ENCODE measurements at places on chromosomes 6 and 20. TPM values are rescaled to one million over a fixed set of nuclear protein-coding genes. Genes with fewer than 3 reads are reported as not detected.

MCCD1 gene
- polyA plus RNA-seq: not detected

DNA sequence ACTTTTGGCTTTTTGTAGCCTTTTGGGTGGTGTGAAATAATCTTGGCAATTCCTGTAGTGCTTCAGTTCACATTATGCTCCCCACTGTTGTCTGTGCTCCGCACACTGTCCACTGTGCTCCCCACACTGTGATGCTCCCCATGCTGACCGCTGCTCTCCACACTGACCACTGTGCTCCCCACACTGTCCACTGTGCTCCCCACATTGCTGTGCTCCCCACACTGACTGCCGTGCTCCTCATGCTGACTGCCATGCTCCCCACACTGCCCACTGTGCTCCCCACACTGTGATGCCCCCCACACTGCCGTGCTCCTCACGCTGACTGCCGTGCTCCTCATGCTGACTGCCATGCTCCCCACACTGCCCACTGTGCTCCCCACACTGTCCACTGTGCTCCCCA, 118.9 kb downstream of the PACRG start:
- no peak for DNase-seq

DNA sequence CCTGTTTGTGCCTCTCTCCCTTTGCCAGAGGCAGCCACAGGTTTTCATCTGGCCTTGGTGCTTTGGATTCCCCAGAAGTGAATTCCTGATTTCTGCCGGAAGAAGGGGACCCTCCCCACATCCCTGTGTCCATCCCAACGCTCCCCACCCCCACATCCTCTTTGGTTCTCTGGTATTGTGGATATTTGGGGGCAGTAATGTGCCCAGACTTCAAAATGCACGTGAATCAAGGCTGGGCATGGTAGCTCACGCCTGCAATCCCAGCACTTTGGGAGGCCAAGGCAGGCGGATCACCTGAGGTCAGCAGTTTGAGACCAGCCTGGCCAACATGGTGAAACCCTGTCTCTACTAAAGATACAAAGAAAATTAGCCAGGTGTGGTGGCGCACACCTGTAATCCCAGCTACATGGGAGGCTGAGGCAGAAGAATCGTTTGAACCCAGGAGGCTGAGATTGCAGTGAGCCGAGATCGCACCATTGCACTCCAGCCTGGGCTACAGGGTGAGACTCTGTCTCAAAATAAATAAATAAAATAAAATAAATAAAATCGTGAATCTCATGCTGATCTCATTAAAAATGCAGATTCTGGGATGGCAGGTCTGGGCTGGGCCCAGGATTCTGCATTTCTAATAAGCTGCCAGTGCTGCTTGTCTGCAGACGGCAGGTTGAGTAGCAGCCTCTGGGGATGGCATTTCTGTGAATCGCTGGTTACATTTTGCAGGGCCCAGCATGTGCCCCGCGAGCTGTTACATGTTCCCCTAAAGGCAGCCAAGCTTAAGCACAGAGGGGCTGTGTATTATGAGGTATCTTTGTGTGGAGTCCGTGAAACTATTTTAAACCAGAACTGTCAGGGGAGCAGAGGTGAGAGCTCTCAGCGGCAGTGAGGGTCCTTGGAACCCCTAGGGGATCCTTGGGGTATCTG, 49.0 kb downstream of the SYNJ2 start:
- no peak for DNase-seq

DNA sequence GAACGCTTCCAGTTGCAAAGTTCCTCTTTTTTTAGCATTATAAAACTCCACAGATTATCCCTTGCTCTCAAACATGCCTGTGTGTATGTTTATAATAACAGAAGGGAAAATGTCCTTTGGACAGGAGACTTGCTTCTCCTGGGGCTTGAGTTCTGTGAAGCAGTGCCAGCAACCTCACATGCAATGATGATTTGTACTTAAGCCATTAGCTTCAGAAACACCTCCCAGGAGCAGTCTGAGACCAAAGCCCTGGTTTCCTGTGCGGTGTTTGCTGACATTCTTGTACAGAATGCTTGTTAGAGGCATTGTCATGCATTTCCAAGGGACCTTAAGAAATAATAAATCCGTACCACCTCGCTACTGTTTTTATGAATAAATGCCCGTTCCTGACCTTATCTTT, 752.8 kb downstream of the CBLN4 start:
- no peak for DNase-seq

TINAG gene
- not detected for polyA plus RNA-seq

DNA sequence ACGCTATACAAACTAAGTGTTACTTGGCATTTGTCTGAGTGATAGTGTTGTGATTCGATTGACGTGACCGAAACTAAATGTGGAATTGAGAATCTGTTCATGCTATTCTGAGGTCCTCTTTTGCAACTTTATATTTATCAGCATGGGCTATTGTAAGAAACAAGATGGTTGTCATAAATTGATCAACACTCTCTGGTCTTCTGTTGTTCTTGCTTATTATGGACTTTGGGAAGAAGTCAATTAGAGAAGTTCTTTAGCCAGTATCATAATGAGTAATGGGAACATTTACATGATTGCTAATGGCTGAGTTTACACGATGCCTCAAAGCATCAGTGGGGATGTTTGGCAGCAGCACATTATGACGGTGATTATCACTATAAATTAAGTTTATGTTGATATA, 195.0 kb downstream of the CD83 start:
- no peak for DNase-seq
